ENCODE measurements at places on chromosomes 2 and 18.

- no peak for DNase-seq
Measured at GRCh38 chr2:218736531-218736930, 25.9 kb downstream of the TTLL4 start.

DNA sequence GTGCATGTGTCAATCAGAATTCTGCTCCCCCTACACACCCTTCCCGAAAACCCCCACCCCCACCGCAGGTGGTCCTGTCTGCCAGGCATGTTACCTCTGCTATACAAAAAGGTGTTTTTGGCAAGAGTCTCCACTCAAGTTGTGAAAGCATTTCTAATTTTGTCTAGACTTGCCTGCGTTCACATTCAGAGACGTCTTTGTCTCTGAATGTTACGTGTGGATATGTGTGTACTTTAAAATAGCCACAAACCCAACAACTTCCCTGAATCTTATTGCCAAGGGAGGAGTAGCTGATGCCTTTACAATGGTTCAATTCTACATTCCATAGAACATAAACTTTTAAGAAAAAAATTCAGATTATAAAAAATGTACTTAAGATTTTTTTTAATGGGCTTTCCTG lies 66.6 kb downstream of the ITGA4 start:
- DNase-seq, result no peak

DNA sequence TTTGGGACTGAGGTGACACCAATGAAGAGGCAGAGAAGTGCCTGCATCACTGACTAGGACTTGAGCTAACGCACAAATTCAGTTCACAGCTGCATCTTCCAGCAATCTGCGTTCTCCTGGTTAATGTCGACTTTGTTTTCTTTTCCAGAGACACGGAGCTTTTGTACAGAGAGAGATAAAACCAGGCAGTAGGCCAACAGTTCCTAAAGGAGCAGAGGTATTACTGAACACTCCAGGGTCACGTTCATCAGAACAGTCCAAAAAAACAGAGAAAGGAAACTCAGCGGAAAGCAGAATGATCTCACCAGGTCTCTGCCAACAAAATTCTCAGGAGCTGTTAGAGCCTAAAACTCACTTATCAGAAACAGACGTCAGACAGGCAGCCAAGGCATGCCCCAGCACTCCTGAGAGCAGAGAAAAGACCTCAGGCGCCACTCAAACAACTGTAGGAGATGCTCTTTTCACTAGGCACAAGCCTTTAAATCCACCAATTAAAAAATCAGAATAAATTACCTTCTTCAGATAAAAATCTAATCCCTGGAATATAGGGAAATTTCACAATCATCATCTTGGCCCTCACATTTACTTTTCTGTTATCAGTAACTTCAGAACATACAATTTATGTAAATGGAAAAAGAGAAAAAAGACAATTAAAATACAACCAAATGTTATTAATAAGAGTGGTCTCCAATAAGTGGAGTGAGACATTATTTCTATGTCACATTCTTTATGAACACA lies 95.9 kb upstream of the SPTBN1 start:
- DNase-seq, result peak; percentile 63

- no peak for DNase-seq
Measured at GRCh38 chr2:112949456-112949855, 28.4 kb upstream of the IL36G start.

DNA sequence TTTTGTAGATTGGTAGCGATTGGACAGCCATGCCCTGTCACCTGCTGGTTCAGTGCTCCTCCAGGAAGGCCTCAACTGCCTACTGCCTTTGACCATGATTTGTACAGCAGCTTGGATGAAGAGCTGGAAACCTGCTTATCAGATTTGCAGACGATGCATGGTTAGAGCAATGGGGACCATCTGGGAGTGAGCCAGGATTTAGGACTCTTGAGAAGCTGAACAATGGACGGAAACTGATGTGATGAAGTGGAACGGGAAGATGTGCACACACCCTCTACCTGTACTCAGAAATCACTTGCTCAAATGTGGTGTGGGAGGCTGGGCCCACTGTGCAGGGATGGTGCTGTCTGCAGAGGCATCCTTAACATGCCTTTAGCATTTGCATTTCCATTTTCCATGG lies 57.2 kb downstream of the NCK2 start:
- DNase-seq, result no peak

DNA sequence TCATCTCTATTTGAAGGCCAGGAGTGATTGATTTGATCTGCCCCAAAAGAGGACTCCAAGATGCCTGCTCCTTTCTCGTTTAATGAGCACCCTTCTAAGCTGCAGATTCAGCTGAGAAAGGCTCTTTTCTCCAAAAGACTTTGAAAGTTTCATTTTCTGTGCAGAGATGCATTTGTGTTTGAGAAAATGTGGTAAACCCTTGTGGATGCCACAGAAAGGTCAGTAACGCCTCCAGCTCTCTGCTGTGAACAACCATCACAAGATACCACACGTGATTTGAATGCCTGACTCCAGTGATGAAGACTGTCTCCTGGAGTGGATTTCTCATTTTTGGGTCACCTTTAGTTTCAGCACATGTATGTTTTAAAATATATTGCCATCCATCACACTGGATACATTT lies 35.0 kb upstream of the CCDC85A start:
- no peak for DNase-seq

GRCh38 chr2:176967911-176968450 lies 244.6 kb upstream of the HNRNPA3 start:
- no peak for DNase-seq

- DNase-seq, result peak; percentile 44
Measured at GRCh38 chr18:36284671-36285295, 12.7 kb upstream of the FHOD3 start.

- no peak for DNase-seq
Measured at GRCh38 chr2:179965291-179966258, 41.5 kb downstream of the CWC22 start.

DNA sequence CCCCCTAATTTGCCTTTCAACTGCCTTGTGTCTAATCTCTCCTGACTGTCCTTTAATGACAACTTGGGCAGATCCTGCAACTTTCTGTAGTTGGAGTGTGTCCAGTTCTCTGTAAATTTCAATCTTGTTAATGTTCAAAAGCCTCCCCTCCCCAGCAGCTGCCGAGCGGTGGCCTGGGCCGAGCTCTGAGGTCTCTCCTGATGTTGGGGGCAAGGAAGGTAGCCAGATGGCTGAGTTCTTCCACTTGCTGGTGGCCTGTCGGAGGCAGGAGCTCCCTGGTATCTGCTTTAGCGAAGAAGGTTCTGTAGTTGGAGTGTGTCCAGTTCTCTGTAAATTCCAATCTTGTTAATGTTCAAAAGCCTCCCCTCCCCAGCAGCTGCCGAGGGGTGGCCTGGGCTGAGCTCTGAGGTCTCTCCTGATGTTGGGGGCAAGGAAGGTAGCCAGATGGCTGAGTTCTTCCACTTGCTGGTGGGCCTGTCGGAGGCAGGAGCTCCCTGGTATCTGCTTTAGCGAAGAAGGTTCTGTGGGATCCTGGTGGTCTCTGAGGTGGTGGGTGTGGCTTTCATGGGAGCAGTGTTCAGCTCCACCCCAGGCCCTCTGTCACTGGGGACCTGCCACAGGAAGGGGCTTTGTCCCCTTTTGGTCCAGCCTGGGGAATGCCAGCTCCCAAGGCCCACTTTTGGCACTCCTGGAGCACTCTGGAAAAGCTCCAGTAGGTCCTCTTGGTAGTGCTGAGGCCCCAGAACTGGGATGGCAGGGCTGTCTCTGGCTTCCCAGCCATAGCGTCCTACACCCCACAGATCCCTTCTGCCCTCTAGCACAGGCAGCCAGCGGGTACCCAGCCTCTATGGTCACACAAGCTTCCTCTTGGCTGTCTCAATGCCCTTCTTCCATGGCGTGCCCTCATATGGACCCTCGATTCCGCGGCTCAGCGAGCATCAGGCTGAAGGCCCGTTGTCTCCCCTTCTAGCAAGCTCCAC lies 211.9 kb downstream of the ALPK2 start:
- no peak for DNase-seq

GRCh38 chr2:162113776-162114168 lies 38.3 kb downstream of the GCG start:
- DNase-seq, result peak; percentile 64

- DNase-seq, result no peak
Measured at GRCh38 chr2:68565858-68566257, 77.5 kb upstream of the PROKR1 start.

DNA sequence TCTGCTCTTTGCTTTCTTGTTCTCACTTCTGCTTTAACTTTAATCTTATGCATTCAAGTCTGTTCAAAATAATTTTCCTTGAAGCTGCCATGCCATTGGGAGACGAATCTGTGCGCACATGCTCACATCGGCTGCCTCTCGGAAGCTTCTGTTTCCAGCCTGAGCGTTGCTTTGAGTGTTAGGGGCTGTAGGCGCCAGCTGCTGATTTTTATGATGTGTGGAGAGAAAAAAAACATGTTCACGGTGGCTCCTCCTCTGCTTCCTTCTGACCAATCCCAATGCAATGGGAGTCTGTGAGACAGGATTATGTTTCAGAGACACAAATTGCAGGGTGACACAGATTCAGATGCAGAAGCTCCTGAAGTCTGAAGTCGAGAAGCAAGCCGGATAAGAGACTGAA lies at the start of gene MC4R:
Gene MC4R (minus strand): TSS at position 180 of the 400 bp plus-strand sequence. CDS start 426 bp downstream, outside the sequence.
- DNase-seq, result peak; percentile 80

DNA sequence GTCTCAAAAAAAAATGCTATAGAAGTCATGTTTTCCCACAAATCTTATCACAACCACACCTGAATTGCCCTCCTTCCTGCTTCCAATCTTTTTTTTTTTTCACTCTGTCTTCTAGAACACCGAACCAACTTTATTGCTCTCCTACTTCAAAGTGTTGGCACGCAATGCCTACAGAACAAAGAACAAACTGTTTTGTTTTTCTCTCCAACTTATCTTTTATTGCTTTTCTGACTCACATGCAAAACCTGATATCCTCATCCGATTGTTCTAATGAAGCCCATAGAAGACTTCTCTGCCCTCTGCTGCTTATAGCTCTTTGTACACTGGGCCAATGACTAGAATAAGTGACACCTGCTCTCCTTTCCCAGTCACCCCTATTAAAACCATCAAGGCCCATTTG lies 602.8 kb downstream of the EPHA4 start:
- no peak for DNase-seq

DNA sequence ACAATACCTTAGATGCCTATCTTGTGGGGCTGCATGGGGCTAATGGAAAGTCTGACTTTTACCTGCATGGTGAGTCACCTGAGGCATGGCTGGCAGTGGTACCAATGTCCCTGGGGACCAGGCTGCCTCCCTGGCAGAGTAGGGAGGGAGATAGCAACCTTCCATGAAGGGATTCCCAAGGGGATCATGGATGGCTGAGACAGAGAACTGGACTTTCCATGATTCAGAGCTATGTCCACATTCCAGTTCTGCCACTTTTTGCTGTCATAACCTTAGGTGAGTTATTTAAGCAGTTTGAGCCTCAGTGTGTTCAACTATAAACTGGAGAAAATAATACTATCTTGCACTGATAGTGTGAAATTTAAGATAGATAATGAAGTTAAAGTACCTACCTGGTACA lies 178.6 kb downstream of the SETBP1 start:
- no peak for DNase-seq

DNA sequence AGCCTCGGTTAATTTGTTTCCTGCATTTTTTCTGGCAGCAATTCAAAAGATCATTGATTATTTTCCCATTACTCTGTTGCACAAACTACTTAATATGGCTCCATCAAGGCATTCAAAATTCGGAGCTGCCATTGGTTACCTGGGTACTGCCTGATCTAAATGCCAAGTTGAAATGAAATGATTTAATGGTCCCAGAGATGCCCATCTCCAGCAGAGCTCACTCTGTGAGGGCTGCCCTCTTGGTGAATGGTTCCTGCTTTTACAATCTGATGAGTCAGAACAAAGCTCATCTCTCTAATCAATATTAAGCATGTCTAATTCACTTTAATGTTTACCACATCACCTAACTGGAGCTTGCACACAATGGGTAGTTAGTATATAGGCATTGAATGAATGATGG lies 126.1 kb downstream of the CTNNA2 start:
- no peak for DNase-seq

DNA sequence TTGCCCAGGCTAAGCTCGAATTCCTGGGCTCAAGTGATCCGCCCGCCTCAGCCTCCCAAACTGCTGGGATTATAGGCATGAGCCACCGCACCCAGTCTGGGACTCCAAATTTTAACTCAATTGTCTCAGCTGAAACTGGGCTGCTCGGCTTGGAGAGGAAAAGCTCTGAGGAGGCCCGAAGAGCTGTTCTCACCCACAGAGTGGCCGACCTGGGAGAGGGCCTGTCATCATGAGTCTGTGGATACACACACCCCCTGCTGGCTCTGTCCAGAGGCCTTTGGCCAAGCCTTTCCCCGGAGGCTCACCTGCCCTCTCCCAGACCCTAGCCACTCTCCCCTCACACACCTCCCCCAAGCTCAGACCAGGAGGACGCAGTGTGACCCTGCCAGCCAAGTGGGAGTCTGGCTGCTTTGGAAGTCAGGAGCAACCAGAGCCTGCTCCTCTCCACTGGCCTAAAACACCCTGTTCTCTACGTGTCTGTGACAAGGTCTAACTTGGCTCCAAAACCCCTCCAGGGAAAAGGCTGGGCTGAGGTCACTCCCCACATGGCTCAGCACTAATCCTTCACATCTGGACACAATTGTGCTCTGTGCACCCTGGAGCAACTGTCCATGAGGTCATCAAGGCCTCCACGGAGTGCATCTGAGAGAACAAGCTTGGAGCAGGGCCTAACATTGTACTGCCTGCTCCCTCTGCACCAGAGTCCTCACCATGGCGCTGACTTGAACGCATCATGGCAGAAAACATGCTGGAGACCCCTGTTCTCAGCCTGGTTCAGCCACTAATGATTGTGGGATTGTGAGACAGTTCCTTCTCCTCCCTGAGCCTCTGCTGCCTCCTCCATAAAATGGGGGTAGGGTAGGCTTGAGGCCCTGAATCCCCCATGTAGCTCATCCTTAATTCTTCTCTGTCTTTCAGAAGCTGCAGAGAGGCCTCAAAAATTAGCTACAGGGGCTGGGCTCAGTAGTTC lies 49.9 kb upstream of the RAB6C start:
- DNase-seq, result no peak

GRCh38 chr2:107772353-107772752 lies 54.3 kb upstream of the RGPD4 start:
- no peak for DNase-seq

DNA sequence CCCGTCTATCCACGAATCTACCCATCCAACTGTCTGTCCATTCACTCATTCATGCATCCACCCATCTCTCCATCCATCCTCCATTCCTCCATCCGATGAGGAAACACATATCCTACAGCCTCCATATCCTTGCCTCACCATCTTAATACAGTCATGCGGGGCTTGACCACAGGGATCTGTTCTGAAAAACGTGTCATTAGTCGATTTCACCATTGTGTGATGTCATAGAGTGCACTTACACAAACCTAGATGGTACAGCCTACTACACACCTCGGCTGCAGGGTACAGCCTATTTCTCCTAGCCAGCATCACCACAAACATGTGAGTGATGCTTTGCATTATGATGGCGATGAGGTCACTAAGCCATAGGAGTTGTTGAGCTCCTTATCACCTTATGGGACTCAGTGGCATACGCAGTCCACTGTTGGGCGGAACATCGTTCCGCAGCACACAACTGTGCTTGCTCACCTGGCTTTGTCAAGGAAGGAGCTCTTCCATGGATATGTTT lies 1.9 kb upstream of the NT5DC4 start:
- DNase-seq, result no peak

DNA sequence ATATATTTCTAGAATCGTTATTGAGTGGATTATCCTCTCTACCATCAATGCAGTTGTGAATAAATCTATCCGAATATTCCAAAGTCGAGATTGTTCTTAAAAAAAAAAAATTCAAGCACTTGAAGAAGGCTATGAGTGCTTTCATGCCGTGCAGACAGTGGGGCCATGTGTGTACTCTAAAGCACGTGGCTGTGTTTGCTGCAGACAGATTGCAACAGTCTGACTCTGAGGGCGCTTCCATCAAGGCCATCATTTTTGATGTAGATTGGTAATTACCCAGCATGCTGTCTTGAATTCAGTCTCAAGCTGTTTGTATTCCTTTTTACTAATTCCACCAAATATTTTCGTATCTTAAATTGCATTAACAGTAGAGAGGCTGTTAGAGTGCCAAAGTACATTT lies 325.9 kb upstream of the LINC00305 start:
- no peak for DNase-seq
